ENCODE measurements at places on chromosomes 11 and 22. TPM values are rescaled to one million over a fixed set of nuclear protein-coding genes. Genes with fewer than 3 reads are reported as not detected.

TNNT3 gene
- total RNA-seq: 0.38 TPM

FDXACB1 gene
- 3.0 TPM for total RNA-seq

DEUP1 gene
- 1.7 TPM for total RNA-seq

UBASH3B gene
- total RNA-seq: 2.4 TPM

SLC25A1 gene
- 111 TPM for total RNA-seq

C22orf42 gene
- 13.9 TPM for total RNA-seq

SCGB1C1 gene
- not detected for total RNA-seq

Data from progenitor cell of endocrine pancreas (in vitro differentiated cells).